ENCODE measurements at places on chromosomes 13 and 19.

DNA sequence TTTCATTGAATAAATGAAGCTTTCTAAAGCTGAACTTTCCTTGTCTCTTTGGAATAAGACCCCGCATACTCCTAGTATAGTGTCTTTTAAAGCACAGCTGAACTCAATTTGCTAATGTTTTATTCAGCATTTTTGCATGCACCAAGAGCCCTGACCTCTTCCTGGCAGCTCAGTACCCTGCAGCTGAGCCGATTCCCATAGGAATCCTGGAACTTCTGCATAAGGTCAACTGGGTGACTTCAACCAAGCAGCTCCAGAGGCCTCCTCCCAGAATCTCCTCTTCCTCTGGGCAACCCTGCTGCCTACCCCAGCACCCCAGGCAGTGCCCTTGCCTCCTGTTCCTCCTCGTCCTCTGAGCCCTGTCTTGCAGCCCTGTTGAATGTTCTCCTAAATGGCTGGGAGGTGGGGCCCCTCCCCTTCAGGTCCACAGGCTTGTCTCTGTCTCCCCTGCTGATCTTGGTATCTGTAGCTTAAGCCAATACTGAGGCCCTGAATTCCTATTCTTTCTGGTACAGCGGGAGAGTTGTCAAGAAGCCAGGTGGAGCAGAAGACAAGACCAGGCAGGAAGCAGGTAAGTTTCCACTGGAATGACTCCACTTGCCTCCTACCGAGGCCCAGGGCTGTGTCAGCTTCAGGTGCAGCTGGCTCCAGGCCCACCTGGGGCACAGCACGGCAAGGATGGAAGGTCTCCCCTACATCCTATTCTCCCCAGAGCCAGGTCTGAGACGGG lies 23.6 kb upstream of the CCDC124 start:
- DNase-seq = no peak

DNA sequence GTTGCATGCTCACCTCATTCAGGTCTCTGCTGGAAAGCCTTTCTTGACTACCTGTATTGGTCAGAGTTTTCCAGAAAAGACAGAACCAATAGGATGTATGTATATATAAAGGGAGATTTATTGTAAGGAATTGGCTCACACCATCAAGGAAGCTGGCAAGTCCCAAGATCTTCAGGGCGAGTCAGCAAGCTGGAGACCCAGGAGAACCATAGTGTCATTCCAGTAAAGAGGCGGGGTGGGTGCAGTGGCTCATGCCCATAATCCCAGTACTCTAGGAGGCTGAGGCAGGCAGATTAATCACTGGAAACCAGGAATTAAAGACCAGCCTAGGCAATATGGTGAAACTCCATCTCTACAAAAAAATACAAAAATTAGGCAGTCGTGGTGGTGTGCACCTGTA lies 30.4 kb upstream of the FARP1 start:
- DNase-seq = no peak

DNA sequence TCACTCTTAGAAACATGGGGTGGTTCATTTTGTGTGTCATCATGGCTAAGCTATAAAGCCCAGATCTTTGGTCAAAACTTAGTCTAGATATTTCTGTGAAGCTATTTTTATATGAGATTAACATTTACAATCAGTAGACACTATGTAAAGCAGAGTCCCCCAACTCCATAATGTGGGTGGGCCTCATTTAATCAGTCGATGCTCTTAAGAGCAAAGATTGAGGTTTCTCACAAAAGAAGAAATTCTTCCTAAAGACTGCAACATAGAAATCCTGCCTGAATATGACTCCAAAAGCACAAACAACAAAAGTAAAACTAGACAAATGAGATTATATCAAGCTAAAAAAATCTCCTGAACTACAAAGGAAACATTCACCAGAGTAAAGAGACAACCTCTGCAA lies 642.2 kb downstream of the DIAPH3 start:
- no peak for DNase-seq

- no peak for DNase-seq
These were observed 1584.2 kb downstream of the SLITRK1 start for GRCh38 chr13:82298106-82298505.

DNA sequence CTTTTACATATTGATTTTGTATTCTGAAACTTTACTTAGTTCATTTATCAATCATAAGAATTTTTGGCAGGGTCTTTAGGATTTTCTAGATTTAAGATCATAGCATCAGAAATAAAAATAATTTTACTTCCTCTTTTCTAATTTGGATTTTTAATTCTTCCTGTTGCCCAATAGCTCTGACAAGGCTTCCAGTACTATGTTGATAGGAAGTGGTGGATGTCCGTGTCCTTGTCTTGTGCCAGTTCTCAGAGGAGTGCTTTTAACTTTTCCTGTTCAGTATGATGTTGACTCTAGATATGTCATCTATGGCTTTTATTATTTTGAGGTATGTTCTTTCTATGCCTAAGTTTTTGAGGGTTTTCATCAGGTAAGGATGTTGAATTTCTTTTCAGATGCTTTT lies 7.7 kb upstream of the KIR2DL4 start:
- no peak for DNase-seq

- DNase-seq = peak; percentile 26
These were observed 19.1 kb upstream of the ZNF260 start for GRCh38 chr19:36547001-36547732.

- no peak for DNase-seq
These were observed 3.5 kb downstream of the HS6ST3 start for GRCh38 chr13:96093296-96094006.

- DNase-seq = peak; percentile 32
These were observed 8.1 kb upstream of the SERPINE3 start for GRCh38 chr13:51331354-51331861.

DNA sequence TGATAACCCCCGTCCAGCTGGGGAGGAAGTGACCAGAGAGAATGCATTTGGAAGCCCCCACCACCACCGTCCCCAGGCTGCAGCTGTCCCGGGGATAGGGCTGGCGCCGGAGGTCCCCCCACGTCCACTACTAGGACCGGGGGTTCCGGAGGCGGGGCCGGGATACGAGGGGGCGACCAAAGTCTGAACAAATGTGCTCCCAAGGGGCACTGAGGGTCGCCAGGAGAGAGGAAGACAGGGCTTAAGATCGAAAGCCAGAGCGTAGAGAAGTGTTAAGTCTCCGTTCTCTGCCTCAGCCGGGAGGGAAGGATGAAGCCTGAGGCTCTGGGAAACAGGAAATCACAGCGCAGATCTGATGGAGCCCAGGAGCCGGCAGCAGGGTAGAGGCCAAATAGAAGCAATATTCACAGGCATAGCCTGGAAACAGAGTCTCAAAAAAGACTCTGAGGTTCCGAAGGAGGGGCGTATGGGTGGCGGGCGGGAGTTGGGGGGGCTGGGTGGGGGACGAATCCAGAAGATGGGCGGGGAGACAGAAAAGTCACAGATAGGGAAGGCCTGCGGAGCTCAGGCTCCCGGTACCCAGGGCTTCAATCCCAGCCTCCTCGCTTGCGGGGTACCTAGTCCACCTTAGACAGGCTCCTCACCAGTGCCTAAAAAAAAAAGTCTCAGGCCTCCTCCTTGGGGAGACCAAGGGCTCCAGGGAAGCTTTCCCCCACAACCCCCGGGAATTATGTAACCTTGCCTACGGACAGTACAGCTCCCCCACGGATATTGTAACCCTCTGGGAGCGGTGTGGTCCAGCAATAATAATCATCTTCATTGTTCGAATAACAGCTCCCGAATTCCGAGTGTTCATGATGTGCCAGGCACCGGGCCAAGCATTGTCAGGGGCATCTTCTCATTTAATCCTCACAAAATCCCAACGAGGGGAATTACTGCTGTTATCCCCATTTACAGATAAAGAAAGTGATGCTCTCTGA lies 1.1 kb upstream of the ERF start:
- peak; percentile 61 for DNase-seq

GRCh38 chr13:112723771-112724170 lies 33.9 kb downstream of the ATP11A start:
- no peak for DNase-seq

- no peak for DNase-seq
These were observed 3.7 kb upstream of the NTN5 start for GRCh38 chr19:48676487-48676886.

DNA sequence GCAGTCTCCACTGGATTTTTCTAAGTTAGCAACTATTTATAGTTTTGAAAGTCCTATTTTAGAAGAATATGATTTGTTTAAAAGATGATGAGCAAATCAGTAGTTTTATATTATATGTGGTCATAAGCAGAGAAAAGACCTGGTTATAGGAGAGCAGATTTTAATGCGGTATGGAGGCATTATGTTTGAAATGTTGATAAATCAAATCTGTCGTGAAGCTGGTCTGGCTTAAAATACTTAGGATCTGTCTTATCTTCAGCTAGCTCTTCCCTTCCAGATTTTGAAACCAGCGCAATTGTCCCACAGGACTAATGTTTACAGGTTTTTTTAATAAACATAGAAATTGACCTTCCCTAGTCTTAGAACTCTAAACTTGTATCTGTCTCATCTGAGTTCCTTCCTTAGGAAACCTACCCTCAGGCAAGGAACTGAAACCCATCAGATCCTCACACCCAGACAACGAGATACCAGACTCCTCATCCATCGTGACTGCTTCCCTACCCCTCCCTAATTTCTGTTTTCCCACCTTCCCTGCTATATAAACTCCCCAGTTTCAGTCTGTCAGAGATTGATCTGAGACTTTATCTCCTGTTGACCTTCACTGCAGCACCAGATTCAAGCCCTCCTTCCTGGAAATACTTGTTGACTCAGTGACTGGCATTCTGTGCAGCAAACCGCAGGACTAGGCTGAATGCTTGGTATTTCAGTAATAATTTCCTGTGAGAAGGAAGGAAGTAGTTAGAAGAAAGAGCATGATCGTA lies 37.8 kb upstream of the CXCL17 start:
- DNase-seq = peak; percentile 63

GRCh38 chr19:57088133-57088532 lies 31.7 kb upstream of the USP29 start:
- DNase-seq = no peak

- DNase-seq = peak; percentile 85
These were observed 2.0 kb downstream of the SPRY2 start for GRCh38 chr13:80338781-80339562.

DNA sequence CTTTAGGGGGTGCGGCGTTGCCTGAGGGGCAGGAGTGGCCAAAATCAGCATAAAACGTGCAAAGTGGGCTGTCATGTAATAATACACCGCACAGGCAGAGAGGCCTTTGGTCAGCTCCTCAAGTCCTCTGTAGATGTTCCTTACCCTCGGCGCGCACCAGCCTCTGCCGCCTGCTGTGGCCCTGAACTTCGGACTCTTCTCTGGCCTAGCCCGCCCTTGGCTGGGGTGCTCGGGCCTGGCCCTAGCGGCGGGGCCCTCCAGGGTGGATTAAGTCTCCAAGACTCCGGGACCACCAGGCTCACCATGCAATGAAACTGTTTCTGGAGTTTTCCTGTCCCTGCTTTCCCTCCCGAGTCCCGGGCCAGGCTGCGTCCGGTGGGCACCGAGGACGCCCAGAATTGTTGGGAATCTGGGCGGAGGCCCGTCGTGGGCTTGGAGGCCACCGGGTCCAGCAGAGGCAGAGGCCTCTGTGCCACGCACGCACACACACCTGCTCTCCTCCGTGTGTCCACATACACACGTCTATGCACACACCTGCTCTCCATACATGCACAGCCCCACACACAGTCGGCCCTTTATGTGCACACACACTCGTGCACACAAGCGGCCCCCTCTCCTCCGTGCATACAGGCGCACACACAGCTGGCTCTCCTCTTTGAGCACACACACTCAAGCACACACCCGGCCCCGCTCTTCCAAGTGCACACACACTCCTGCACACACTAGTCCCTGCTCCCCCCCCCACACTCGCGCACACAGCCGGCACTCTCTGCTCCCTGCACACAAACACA lies 1.5 kb upstream of the TFDP1 start:
- DNase-seq = no peak

DNA sequence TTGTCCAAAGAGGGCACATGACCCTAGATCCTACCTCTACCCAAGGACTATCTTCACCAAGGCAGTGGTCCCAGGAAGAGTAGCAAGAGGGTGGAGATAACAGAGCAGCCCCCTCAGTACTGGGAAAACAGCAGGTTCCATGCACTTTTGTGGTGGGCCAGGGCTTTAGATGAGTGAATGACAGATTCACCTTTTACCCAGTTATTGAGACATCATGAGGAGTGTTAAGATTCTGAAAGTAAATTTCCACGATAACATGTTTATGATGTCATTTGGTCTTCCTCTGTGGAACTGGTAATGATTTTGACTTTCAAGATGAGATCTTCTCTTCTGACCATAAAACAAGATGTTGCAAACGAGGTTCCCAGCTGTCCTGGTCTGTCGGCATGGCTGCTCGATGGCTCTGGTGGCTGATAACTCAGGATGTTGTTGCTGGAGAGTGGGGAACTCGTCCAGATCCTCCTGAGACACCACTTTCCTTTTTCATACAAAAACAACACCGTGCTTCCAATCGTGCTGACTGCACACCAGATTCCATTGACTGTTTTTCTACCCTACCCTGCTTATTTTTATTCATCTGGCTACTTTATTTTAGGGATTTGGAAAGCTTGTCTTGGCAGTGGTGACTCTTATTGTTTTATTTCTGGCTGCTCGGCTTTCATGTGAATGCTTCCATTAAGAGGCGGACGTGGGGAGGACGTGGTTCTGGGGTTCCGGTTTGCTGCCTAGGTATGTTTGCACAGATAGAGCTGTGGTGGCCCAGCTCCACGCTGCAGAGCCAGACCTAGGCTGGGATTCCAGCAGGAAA lies 88.5 kb downstream of the LRCH1 start:
- DNase-seq = peak; percentile 68

- no peak for DNase-seq
These were observed 6.8 kb upstream of the ZNF283 start for GRCh38 chr19:43820098-43820883.

DNA sequence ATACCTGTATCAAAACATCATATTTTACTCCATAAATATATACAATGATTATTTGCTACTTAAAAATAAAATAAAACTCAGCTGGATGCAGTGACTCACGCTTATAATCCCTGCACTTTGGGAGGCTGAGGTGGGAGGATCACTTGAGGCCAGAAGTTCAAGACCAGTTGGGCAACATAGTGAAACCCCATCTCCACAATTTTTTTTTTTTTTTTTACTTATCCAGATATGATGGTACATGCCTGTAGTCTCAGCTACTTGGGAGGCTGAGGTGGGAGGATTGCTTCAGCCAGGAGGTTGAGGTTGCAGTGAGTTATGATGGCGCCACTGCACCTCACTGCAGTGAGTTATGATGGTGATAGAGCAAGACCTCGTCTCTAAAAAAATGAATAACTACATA lies 22.4 kb downstream of the POU2F2 start:
- DNase-seq = no peak

- no peak for DNase-seq
These were observed 533 bp downstream of the LRCH1 start for GRCh38 chr13:46553521-46553885.

DNA sequence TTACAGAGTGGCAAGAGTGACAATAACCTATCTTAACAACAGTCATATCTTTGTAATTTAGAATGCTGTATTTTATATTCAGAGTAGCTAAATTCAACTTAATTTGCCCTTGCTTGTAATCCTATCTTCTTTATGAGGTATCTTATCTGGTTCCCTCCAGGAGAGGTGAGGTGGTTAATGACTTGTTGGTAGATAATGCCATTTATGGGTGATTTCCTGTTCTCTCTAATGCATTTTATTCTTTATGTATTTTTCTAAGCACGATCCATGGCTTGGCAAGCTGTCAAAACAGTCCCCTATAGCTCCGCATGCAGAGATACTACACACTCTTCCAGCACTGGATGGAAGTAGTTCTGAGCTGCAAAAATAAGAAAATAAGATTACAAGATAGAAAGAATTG lies 267.9 kb downstream of the LMO7 start:
- no peak for DNase-seq
